HepG2 (cell line): ENCODE measurements at places on chromosomes 6 and 20. TPM values are rescaled to one million over a fixed set of nuclear protein-coding genes. Genes with fewer than 3 reads are reported as not detected.

The BMP5 gene
- total RNA-seq: not detected in 2 replicates

GRCh38 chr20:40993794-40994540, 34.7 kb upstream of the TOP1 start:
- no peak overlapping the region for H3K27ac ChIP-seq
- no peak for DNase-seq
- H3K4me1 ChIP-seq: peaks cover 32% of the 10 kb centered on the region
- no peak overlapping the region for H3K4me3 ChIP-seq

DNA sequence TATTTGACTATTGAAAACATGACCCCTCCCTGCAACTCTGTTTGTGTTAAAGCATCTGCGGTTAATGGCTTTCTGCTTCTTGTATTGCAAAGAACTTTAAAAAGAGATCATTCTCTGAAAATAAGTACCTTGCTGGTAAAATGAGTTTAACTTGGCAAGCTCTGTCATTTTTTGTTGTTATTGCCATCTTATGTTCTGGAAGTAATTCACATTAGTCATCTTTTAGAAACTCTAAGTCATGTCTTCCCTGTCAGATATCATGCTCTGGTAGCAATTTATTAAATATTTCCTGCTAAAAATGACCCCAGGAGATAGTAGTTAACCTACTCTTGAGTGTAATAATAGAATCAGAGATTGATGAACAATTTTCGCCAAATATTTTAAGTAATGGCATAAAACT, 890.6 kb downstream of the KIF16B start:
- H3K36me3 ChIP-seq: no peaks in the 10 kb centered on the region
- no peak for DNase-seq
- H3K27me3 ChIP-seq: no peaks in the 10 kb centered on the region
- H3K4me1 ChIP-seq: no peaks in the 10 kb centered on the region

DNA sequence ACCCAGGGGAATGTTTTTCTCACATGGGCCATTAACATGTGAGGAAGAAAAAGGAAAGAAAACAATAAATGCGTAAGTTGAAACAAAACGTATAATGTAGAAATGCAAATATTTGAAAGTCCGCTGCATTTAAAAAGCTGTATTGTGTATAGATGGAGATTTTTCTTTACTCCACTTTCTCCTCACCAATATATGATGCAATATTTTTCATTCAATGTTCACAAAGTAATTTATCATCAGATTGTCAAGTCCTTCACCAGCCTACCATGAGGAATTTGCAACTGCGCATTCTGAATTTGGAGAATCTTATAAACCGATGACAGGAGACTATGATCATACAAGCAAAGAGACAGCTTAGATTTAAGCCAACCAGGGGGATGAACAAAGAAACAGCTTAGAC, 69.9 kb downstream of the SOD2 start:
- no peak overlapping the region for H3K27ac ChIP-seq
- H3K27me3 ChIP-seq: peaks cover 5% of the 10 kb centered on the region; the same call in 1 of the 3 replicates
- no peaks in the 10 kb centered on the region for H3K36me3 ChIP-seq
- no peak for DNase-seq

- no peak for DNase-seq
- no peaks in the 10 kb centered on the region for H3K27me3 ChIP-seq
- H3K4me1 ChIP-seq: peaks cover 21% of the 10 kb centered on the region
These were observed 60.1 kb downstream of the GFOD1 start for GRCh38 chr6:13427316-13427715.
